ENCODE measurements at places on chromosomes 13 and 19. TPM values are rescaled to one million over a fixed set of nuclear protein-coding genes. Genes with fewer than 3 reads are reported as not detected.

The SLC10A2 gene
- total RNA-seq = not detected

The ZNF541 gene
- total RNA-seq = not detected

The LILRA5 gene
- not detected for total RNA-seq

The ITGBL1 gene
- 62.8 TPM for total RNA-seq

The AZU1 gene
- not detected for total RNA-seq

The OLFM4 gene
- total RNA-seq = not detected

The TMEM86B gene
- 18.4 TPM for total RNA-seq

The PRR36 gene
- 20.3 TPM for total RNA-seq

The P2RY11 gene
- total RNA-seq = 27.4 TPM

The CYP4F12 gene
- 8.1 TPM for total RNA-seq

The C19orf67 gene
- not detected for total RNA-seq

The ELSPBP1 gene
- total RNA-seq = not detected

The CEACAM16 gene
- total RNA-seq = not detected

The MTUS2 gene
- total RNA-seq = not detected

- DNase-seq = no peak
Observed at GRCh38 chr13:90846936-90847335, 500.6 kb upstream of the MIR17HG start.

GRCh38 chr13:94435604-94436226 lies 43.8 kb downstream of the DCT start:
- no peak for DNase-seq

GRCh38 chr19:58304255-58304654 lies 922 bp upstream of the ERVK3-1 start:
- no peak for DNase-seq

DNA sequence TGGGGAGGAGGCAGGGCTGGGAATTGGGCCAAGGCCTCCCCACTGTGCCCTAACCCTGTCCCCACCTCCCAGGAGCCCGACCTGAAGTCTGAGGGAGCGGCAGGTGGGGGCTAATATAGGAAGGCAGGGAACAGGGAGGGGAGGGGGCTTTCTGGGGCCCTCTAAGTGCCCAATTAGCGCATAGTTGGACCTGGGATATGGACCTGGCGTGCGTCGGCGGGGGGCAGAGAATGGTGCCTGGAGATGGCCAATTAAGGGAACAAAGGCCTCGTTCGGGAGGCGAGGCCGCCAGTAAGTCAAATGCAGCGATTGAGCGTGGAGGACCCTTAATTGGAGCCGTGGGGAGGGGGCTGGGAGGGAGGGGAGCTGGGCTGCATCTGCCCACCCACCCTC lies at the start of gene C19orf85:
Gene C19orf85 (minus strand): TSS at position 90 of the 393 bp plus-strand sequence. CDS start 197 bp downstream, outside the sequence.
- no peak for DNase-seq

DNA sequence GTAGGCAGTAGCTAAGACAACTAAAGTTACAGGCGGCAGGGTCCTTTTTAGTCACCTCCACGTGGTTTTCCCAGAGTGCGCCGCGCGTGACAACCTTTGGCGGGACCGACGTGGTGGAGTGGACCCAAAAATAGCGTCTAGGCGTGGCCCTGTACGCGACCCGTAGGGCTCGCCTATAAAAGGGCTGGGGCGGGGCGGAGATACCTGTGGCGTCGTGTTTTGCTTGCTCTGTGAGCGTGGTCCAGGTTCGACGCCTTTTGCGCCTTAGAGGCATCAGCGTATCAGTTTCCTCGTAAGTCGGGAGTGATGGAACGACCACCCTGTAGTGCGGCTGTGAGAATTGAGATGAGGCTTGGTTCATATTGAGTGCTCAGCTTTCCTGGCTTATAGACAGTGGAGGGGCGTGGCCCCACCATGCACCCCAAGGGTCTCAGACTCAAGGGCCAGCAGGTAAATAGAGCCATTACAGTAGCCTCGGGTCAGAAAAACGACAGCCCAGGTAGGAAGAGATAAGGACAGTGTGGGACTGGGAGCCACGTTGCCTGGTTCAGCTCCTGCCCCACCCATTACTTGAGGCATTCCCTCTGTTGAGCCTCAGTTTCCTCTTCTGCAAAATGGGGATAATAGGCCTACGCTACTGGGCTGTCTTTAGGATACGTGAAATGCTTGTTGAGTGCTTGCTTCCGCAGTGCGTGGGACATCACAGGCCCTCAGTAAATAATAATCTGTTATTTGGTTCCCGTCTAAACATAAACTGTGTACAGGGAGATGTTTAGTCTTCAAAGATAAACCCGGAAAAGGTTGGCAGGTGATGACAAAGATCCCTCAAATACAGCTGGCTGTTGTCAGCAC lies 693 bp upstream of the TMED1 start:
- no peak for DNase-seq

- no peak for DNase-seq
Observed at GRCh38 chr13:75473468-75473867, 8.5 kb downstream of the TBC1D4 start.

- DNase-seq = no peak
Observed at GRCh38 chr13:21550918-21551317, 53.1 kb downstream of the MICU2 start.

- no peak for DNase-seq
Observed at GRCh38 chr13:51767100-51767499, 36.9 kb downstream of the DHRS12 start.

GRCh38 chr19:46591870-46592269 lies 9.3 kb upstream of the CALM3 start:
- no peak for DNase-seq

DNA sequence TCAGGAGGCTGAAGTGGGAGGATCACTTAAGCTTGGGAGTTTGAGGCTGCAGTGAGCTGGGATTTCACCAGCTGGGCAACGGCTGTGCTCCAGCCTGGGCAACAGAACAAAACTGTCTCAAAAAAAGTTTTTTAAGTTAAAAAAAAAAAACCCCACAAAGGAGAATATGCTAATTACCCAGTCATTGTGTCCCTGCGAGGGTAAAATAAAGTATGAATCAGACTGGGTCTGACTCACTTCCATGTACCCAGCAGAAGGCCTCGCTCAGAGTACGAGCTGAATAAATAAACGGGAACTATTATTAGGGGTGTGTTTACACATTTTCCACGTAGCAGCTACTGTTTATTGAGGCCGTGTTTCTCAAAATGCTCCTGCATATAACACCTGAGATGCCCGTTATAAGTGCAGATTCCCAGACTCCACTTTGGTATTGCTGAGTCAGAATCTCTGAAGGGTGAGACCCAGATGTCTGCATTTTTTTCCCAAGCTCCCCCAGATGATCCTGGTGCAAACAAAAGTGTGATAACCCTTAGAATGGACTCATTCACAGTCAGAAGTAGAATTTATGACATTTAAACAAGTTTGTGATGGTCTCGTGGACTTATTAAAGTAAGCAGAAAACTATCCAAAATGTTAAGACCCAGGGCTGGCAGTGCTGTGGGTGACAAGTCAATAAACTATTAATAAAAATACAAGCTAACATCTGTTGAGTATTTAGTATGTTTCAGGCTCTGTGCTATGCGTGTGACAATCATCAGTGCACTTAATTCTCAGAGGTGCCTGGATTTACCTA lies 28.2 kb downstream of the KCNC3 start:
- DNase-seq = no peak

- DNase-seq = no peak
Observed at GRCh38 chr13:91115776-91116175, 231.7 kb upstream of the MIR17HG start.

GRCh38 chr13:30142486-30143211 lies 164.7 kb downstream of the KATNAL1 start:
- peak; percentile 87 for DNase-seq

DNA sequence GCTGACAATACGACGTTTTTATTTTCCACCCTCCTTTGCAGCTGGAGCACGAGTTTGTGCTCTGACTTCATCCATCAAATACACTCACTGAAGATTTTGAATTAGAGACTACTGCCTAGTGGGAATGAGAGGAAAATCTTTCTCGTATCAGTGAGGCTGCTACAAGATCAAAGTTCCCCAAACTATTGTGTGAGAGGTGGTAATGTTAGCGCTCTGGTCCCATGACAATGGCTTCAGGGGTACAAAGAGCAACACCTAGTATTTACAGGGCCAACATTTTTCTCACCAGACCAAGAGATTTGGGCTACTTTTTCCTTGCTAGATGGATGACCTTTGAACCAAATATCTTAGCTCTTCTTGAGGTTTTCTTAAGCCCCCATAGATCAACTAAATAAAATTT lies 30.3 kb upstream of the PDX1 start:
- DNase-seq = no peak

- DNase-seq = no peak
Observed at GRCh38 chr19:7366701-7367420, 18.1 kb downstream of the ARHGEF18 start.

DNA sequence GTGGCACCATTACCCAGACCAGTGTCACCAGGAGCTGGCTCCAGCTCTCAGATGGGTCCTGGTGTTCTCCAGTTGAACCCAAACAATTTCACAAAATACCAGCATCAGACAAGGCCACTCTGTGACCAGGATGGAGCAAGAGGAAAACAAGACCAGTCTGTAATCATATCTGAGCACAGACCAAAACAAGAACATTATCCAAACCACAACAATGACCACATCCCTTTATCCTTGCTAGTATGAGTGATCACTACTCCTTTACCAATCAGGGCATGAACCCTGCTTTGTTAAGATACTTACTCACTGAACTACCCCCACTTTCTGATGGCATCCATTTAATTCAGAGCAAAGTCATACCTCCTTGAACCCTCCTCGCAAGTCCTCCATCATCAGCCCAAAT lies 145.9 kb downstream of the NUFIP1 start:
- no peak for DNase-seq

DNA sequence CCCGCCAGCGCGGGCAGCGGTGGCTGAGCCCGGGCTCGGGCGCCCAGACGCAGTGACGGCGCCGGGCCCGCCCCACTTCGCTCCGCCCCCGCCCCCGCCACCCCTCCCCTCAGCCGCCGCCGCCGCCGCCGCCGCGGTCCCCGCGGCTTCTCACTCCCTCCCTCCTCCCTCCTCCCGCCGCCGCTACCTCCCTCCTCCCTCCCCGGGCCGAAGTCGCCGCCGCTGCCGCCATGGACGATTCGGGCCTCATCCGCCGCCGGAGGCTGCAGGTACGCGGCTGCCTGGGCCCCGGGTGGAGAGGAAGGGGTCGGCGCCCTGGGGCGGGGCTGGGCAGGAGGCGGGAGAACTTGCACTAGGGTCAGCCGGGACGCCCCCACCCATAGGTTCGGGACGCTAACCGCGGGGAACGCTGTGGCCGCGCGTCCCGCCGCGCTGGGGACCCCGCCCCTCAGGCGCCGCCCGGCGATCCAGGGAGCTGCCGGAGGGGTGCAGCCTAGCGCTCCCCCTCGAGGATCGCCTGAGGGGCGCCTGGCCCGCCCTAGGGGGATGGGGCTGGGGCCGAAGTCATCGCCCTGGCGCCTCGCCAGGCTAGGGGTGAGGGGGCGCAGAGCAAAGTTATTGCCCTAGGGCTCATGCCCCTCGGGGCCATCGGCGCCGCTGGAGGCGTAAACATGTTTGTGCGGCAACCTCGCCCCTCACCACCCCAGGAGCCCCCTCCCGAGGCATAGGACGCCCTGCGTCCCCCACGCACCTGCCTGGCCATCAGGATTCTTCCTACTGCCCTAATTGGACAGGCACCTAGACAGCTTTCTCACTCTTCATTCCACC lies 427 bp downstream of the RTBDN start:
- peak; percentile 44 for DNase-seq

DNA sequence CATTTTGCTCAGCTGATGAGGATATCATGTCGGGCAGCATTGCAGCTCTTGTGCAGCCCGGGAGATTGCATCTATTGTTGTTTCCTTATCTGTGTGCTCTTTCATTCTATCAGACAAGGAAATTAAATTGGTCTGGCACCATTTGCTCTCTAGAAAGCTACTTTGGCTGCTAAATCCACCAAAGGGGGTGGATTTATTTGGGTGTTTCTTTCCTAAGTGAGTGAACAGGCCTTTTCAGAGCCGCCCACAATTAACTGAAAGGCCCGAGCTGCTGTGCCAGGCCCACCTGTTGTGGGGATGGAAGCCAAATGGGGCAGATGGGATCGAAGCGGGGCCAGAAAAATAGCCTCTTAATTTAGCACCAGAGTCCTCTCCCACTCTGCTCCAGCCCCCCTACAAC lies 99.4 kb downstream of the DNAJC15 start:
- DNase-seq = no peak

- no peak for DNase-seq
Observed at GRCh38 chr13:33838647-33839046, 20.7 kb downstream of the RFC3 start.

GRCh38 chr19:14472202-14472938 lies 2.8 kb downstream of the PTGER1 start:
- peak; percentile 53 for DNase-seq

- DNase-seq = no peak
Observed at GRCh38 chr13:51213173-51213728, 8.9 kb upstream of the FAM124A start.

DNA sequence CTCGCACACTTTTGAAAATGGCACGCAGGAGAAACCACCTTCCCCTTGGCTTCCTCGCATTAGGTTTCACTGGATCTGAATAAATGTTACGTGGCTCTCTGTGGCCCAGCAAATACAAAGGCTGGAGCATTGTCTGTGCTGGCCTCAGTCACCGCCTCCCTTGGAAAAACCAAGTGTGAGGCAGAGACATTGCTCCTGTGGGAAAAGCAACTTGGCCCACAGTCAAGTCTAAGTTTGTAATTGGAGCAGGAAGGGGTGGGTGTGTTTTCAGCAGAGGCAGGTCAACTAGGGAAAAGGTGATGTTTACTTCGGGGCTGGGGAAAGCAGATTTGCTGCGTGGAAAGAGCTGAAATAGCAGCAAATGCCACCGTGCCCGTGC lies 101.6 kb downstream of the IRS2 start:
- peak; percentile 75 for DNase-seq

DNA sequence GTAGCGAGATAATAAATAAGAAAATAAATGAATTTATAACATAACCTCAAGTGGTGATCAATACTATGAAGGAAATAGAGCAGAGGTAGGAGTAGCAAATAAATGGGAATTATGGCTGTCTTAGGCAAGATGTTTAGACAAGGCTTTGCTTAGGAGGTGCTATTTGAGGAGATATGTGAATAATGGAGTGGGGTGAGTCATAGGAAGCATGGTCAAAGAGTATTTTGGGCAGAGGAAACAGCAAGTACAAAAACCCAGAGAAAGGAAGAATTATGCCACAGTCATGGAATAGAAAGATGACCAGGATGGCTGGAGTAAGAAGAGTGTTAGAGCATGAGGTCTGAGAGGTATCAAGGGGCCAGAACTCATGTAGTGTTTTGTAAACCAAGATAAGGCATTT lies 33.6 kb upstream of the LPAR6 start:
- DNase-seq = no peak

DNA sequence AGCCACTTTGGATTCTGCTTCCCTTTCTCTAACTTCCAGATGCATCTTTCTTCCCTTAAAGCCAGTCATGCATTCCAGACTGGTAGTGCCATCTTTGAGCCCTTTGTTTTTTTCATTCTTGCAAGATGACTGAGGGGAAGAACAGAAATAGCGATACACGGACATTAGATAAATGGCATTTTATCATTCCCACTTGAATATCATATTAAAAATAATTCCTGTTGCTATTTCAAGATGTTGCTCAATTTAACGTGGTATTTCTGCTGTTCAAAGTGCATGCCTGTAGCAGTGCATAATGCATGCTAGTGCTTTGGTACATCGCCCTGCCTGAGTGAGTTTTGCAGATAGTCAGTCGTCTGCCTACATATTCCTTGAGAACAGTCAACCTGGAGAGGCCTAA lies 140.6 kb upstream of the FRY start:
- no peak for DNase-seq

- DNase-seq = no peak
Observed at GRCh38 chr13:84455143-84455905, 573.0 kb upstream of the SLITRK1 start.
